CD4-positive, alpha-beta T cell treated with Interleukin-6 at 100 ng/mL for 8 hours (primary cell): ENCODE measurements at places on chromosomes 4 and X.

GRCh38 chr4:173538909-173539445 lies 8.9 kb upstream of the HAND2 start:
- DNase-seq: no peak

DNA sequence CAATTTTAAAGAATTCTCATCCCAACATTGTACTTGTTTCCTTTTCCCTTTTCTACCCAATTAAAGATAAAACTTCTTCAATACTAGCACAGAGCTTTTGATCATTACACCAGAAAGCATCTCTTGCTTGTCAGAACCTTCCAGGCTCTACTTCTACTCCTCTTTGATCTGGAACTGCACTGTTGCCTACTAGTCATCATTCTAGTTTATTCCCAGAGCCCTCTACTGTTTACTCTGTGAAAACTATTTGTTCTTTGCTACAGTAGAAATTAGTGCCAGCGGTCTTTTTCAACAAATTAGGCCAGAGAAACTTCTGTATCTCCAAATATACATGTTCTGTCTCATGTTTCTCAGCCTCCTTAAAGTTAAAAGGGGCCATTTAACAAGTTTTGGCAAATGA lies 46.8 kb upstream of the TMPRSS11F start:
- no peak for DNase-seq

- peak; percentile 21 for DNase-seq
Measured at GRCh38 chr4:55358668-55359067, 12.6 kb downstream of the SRD5A3 start.

- no peak for DNase-seq
Measured at GRCh38 chr4:139720806-139721205, 55.2 kb downstream of the MGST2 start.

- no peak for DNase-seq
Measured at GRCh38 chrX:134158821-134159512, 78.0 kb upstream of the CCDC160 start.

DNA sequence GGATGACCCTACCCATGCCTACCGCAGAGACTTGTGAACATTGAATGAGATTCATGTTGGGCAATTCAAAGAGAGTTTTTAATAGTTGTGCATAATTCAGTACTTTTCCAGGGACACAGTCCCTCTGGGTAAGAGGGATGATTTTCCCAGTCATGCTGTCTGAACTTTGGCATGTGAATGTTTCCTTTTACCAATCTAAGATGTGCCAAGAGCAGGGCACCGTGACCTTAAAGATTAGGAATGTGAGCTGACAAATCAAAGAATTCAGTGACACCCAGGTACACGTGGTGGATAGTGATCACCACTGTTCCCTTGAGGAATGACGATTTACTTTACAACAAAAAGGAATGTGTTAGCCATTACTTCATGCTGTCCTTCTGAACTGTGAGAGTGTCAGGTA lies 515.6 kb downstream of the PPARGC1A start:
- DNase-seq: no peak
